Esophagus squamous epithelium (tissue), 5 donors: ENCODE measurements at places on chromosomes 2 and 18.

DNA sequence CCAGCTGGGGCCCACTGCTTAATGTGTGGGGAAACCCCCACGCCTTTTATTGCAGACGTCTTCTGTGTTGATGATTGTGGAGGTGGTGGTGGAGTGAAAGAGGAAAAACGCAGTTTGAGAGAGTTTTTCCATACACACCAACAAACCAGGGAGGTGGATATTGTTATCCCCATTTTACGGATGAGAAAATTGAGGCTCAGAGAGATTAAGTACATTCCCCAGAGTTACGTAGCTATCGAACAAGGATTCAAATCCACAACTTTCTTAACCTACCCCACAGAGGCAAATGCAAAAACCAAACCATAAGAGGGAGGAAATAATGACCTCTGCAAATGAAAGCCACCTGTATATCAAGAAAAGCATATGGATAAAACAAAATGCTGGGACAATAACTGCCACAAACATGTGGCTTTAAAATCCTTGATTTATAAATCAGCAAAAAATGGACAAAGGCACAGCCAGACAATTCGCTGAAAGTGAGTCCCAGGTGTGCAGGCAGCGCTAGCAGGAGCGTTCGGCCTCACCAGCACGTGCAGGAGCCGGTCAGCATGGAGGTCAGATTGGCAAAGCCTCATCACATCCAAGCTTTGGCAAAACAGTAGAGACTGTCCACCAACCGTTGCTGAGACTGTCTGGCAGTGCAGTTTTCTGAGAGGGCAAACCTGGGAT, 12.6 kb upstream of the RAB17 start:
- DNase-seq = no peak

DNA sequence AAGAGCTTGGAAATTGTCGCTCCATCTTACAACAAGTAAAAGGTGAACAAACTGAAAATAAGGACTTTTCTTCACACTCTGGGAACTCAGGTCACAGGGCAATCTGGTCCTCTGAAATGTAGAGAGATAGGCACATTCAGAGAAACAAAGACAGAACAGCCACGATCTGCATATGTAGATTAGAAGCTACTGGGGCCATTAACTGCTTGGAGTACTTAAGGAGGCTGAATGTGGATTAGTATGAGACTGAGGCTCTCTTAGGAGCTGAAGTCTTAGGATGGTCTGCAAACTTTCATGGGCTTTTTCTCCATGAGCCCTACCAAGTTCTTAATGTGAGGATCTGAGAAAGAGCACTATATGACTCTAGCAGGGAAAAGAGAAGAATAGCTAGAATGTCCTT, 265.3 kb upstream of the NXPH2 start:
- DNase-seq = no peak

DNA sequence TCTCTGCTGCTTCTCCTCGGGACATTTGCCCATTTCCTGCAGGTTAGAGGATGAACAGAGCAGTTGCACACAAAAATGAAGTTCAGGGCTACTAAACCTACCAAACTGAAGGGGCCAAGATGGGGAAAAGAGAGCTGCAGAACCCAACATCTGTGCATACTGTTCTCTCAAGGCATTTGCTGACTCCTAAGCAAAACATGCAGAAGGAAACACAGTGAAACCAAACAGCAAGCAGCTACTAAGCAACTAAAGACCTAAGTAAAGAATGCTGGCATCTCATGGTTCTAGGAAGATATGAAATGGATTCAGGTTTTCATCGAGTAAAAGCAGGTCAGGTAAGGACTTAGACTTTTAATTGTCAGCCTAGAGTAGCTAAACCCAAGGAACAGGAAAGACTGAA, 111.9 kb upstream of the SYT4 start:
- no peak for DNase-seq

DNA sequence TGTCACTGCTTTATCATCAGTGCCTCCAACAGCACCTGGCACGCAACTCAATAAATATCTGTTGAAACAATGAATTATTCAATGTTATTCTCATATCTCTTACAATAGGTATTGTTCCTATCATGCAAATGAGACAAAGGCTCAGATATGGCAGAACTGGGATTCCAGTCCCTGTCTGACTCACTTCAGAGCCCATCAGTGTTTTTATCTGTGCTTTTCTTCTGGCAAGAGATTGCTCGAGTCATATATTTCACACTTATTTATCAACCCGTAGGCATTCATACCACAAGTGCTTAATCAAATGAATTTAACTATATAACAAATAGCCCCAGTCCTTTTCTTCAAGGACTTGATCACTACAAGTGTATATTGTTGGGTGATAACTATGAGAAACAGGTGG, 76.4 kb upstream of the TSPYL6 start:
- DNase-seq = no peak

- DNase-seq = no peak
These were observed 407.6 kb upstream of the KCNH7 start for GRCh38 chr2:163246135-163246534.

GRCh38 chr18:37694516-37694915, 128.9 kb upstream of the CELF4 start:
- DNase-seq = no peak

GRCh38 chr2:168660870-168661862, 141.3 kb upstream of the NOSTRIN start:
- DNase-seq = no peak

- DNase-seq = peak; percentile 94
These were observed at the start of gene DNAJB2 for GRCh38 chr2:219279151-219279915. TSS of gene DNAJB2 (plus strand) at chr2:219279366. CDS start at chr2:219279834, 468 bp downstream.

DNA sequence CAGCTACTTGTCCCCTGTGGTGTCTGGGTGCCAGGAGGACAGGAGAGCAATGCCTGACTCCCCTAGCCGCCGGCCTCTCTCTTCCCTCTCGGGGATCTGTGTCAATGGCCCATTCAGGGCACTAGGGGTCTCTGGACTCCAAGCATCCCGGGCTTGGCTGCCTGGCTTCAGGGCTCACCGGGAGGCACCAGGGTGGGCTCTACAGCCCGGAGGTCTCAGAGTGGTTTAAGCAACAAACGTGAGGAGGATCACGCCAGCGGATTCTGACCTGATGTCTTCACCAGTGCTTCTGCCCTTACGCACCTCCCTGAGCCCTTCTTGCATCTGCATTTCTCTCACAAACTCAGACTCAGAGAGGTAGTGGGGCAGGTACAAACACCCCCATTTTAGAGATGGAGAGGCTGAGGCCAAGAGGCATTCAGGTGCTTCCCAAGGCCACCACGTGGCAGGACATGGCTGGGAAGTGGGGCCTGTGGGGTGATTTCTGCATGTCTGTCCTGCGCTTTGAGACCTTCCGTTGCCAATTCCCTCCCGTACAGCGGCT, 243.0 kb downstream of the CELF4 start:
- no peak for DNase-seq

- DNase-seq = no peak
These were observed 28.0 kb upstream of the PPP1R1C start for GRCh38 chr2:181957668-181958067.

GRCh38 chr2:226832061-226832460, 3.8 kb upstream of the RHBDD1 start:
- DNase-seq = no peak

DNA sequence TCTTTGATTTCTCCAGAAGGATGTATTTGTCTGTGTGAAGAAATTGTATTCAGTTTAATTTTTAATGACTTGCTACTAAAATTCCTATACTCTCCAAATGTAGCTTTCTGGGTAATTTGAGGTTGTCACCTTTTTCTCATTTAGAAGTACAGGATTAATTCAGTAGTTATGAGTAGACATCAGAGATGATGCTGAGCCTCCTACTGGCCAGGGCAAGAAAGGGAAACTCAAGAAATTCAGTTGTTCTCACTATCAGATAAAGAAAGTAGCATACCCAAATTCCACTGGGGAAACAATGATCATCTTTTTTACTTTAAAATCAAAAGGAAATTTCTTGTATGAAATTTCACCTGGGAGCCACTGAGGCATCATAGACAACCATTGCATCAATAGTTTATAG, 199.4 kb downstream of the SATB2 start:
- DNase-seq = no peak

- DNase-seq = no peak
These were observed 1185.2 kb upstream of the PIK3C3 start for GRCh38 chr18:40769786-40770185.

GRCh38 chr2:20008703-20009102, 3.8 kb downstream of the MATN3 start:
- no peak for DNase-seq

- DNase-seq = no peak
These were observed 39.5 kb downstream of the TGIF1 start for GRCh38 chr18:3489462-3489861.
